ENCODE measurements at places on chromosomes 5 and 9.

- no peak for DNase-seq
These were observed 158.8 kb downstream of the CEP120 start for GRCh38 chr5:123264394-123264793.

DNA sequence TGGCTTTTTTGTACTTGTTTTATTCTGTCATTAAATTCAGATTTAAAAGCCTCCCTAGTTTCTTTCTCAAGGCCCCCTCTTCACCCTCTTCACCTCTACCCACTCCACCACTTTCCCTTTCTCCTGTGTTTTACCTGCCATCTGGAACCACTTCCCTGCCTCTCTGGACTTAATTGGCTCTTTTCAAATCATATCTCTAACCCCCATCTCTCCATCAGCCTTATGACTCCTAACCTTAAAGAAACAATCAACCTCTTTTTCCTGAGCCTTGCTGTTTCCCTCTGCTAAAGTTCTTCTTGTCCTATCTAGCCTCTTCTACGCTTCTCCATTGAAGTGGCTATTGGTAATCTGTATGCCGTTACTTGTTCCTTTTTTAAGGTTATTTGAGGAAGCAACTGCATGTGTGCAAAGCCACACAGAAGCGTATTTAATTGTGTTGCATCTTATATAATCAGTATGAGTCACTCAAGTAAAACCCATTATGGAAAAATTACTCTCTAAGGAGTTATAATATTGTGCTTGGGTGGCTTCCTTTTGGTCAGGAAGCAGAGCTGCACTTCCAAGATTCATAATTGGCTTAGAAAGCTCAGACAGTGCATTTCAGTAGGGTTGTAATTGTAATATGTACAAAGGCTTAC lies 653.6 kb upstream of the ITGA1 start:
- DNase-seq, result no peak

DNA sequence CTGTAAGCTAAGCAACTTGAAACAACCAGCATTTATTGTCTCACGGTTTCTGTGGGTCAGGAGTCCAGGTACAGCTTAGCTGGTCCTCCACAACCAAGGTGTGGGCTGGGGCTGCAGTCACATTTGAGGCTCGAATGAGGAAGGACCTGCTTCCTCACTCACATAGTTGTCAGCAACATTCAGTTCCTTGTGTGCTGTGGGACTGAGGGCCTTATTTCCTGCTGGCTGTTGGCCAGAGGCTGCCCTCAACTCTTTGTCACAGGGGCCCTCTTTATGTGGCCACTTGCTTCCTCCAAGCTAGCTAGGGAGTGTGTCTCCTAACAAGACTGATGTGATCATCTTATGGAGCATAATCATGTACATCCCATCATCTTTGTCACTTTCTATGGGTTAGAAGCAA lies 29.2 kb upstream of the SEMA4D start:
- no peak for DNase-seq

GRCh38 chr9:133943781-133944745 lies 48.1 kb downstream of the VAV2 start:
- no peak for DNase-seq

- no peak for DNase-seq
These were observed 11.7 kb downstream of the MAP3K1 start for GRCh38 chr5:56827049-56827448.

- DNase-seq, result no peak
These were observed 252.8 kb downstream of the FBXL7 start for GRCh38 chr5:15752663-15753285.

Measured in activated T-cell treated with anti-CD3 and anti-CD28 coated beads, Interleukin-2, amount 50 U/mL, for 48 hours (primary cell).